ENCODE measurements at places on chromosomes 1 and 21. TPM values are rescaled to one million over a fixed set of nuclear protein-coding genes. Genes with fewer than 3 reads are reported as not detected.
A peak's percentile ranks its signal among the peaks of the same experiment; 100 is the strongest.

Gene FCGR2B
- total RNA-seq: 0.25 TPM

Gene IVNS1ABP
- 137 TPM for total RNA-seq

Gene SLC44A5
- total RNA-seq: 0.19 TPM

Gene KRTAP21-2
- total RNA-seq: not detected

Gene LCK
- 286 TPM for total RNA-seq

GRCh38 chr21:37208056-37208721 lies 58.9 kb downstream of the VPS26C start:
- H3K4me1 ChIP-seq: peaks cover 19% of the 10 kb centered on the region
- peak overlapping the region; percentile 65 for H3K27ac ChIP-seq
- peak overlapping the region; percentile 62 for H3K4me3 ChIP-seq
- peak; percentile 65 for DNase-seq
- H3K36me3 ChIP-seq: peaks cover 5% of the 10 kb centered on the region

DNA sequence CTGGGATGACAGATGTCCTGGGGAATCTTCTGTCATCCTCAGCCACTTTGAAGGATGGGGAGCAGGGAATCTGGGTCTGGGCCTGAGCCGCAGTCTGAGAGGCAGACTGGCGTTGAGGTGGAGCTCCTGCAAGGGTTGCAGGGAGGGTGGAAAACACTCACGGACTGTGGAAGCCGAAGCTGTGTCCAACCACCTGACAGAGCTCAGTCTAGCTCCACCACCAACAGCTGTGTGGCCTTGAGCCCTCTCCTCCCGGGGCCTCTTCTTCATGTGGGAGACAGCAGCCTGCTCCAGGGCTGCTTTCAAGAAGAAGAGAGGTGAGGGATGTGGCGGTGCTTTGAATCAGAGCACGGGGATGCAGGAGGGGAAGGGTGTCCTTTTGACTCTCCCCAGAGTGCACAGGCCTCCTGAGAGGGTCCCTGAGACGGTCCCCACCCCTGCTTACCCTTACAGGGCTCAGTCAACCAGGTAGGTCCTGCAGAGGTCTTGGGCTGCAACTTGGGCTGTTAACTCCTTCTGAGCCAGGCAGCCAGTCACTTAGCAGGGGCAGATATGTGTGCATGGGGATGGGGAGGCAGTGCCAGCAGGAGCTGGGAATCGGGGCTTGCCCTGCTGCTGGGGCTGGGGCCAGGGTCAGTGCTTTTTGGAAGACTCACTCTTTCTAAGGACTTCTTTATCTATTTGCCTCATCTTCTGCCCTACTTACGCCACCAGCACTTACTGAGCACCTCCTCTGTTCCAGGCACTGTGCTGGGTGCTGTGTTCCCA lies 216.3 kb downstream of the PTPRU start:
- H3K27me3 ChIP-seq: no peaks in the 10 kb centered on the region
- no peaks in the 10 kb centered on the region for H3K36me3 ChIP-seq
- no peak for DNase-seq
- H3K4me1 ChIP-seq: no peaks in the 10 kb centered on the region

- peak; percentile 44 for DNase-seq
- H3K27me3 ChIP-seq: no peaks in the 10 kb centered on the region
- H3K4me1 ChIP-seq: peaks cover 81% of the 10 kb centered on the region
- H3K4me3 ChIP-seq: peak overlapping the region; percentile 71
These were observed 16.5 kb upstream of the ATP6V1G3 start for GRCh38 chr1:198556971-198557370.

DNA sequence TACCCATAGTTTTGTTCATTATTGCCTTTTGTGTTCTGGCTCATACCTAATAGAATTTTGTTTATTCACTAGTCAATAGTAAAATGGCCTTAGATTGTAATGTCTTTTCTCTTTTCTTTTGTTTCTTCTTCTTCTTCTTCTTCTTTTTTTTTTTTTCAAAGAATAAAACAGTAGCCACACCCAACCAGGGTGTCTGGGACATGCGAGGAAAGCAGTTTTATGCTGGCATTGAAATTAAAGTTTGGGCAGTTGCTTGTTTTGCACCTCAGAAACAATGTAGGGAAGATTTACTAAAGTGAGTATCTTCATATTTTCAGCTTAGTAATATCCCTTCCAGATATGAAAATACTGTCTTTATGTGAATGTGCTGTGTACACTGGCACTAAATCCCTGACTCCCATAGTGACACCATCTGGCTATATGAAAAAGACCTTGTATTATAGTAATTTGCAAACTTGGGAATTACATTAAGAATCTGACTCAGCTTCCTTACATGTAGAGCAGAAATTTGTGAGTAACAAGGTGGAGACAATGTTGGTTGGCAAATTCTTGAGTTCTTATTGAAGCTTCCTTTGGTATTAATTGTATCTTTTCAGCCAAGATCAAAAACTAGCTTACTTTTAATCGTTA lies 24.6 kb downstream of the AGO4 start:
- DNase-seq: no peak
- no peak overlapping the region for H3K4me3 ChIP-seq
- H3K36me3 ChIP-seq: peaks cover 13% of the 10 kb centered on the region
- H3K27me3 ChIP-seq: no peaks in the 10 kb centered on the region
- H3K27ac ChIP-seq: no peak overlapping the region
- H3K4me1 ChIP-seq: no peaks in the 10 kb centered on the region

DNA sequence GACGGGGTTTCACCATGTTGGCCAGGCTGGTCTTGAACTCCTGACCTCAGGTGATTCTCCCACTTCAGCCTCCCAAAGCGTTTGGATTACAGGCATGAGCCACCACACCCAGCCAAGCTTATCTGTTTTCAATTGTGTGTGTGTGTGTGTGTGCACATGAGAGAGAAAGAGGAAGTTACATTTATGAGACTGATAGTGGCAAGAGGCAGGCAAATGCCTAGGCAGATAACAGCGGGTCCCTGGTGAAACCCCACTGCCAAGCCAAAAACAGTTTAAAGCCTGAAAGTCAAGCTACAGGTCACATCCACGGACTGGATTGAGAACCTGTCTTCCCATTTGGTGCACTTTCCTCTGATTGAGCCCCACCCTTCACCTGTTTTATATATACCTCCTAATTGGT lies 35.1 kb upstream of the IFNGR2 start:
- H3K4me3 ChIP-seq: no peak overlapping the region
- H3K4me1 ChIP-seq: no peaks in the 10 kb centered on the region
- no peak overlapping the region for H3K27ac ChIP-seq
- no peak for DNase-seq

- no peak overlapping the region for H3K27ac ChIP-seq
- H3K27me3 ChIP-seq: peaks cover 16% of the 10 kb centered on the region
- no peaks in the 10 kb centered on the region for H3K36me3 ChIP-seq
- no peak overlapping the region for H3K4me3 ChIP-seq
- no peak for DNase-seq
- peaks cover 8% of the 10 kb centered on the region for H3K4me1 ChIP-seq
These were observed 82.8 kb downstream of the UBIAD1 start for GRCh38 chr1:11355559-11356475.

- H3K4me3 ChIP-seq: no peak overlapping the region
- DNase-seq: no peak
- H3K36me3 ChIP-seq: no peaks in the 10 kb centered on the region
- peaks cover 13% of the 10 kb centered on the region for H3K27me3 ChIP-seq
- H3K4me1 ChIP-seq: no peaks in the 10 kb centered on the region
These were observed 72.2 kb upstream of the C1orf87 start for GRCh38 chr1:60145771-60146170.

All from activated naive CD8-positive, alpha-beta T cell treated with anti-CD3 and anti-CD28 coated beads for 36 hours (primary cell).